ENCODE measurements at places on chromosomes 3 and 15.

DNA sequence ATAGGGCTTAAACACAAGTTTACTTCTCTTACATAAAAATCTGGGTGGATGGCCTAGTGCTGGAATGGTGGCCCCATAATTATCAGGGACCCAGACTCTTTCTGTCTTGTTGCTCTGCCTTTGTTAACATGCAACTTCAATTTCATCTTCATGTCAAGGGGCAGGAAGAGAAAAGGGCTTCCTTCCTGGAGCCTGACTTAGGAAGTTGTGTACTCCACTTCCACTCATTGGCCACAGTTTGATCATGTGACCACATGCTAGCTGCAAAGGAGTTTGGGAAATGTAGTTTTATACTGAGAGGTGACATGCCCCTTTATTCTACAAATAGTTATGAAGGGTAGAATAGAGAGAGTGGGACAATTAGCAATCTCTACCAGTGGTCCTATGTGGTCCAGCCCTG lies 39.3 kb downstream of the RHCG start:
- DNase-seq, result no peak

GRCh38 chr3:146493761-146494160 lies 24.4 kb upstream of the PLSCR2 start:
- no peak for DNase-seq

DNA sequence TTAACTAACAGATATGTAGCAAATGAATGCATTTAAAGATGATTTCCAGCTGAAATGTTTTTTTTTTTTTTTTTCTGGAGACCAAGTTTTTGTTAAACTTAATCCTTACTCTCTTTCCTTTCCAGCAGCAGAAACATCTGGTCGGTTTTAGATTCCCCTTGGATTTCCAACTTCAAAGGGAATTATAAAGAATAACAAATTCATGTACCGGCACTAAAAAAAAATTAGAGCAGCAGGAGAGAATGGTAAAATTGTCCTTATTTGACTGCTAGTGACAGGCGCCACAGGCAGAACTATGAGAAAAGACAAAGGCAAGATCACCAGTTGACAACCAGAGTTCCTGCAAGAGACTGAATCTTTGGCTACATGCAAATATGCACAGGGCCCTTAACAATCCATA lies 393.3 kb downstream of the TIGIT start:
- no peak for DNase-seq

DNA sequence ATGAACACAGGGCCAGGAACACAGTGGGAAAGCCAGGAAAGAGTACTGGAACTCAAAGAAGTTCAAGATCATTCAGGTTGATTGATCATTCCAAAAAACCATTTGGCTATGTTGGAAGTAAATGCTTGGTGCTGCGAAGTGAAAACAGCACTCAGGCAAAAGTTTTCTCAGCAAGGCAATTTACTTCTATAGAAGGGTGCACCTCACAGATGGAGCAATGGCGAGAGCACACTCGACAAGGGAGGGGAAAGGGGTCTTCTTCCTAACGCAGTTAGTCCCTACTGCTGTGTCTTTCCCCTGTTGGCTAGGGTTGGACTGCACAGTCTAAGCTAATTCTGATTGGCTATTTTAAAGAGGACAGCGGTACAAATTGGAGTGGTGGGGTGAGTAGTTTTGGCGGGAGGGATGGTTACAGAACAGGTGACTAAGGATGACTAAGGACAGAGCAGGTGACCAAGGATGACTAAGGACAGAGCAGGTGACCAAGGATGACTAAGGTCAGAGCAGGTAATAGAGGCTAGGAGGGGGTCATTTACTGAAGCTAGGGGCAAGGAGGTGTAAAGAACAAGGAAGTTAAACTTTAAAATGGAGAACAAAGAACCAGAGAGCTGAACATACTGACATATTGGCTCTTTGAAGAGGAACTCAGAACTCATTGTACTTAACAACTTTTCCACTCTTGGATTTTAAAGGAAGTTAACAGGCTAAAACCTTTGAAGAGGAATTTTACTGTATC lies 43.3 kb downstream of the HOMER2 start:
- DNase-seq, result no peak

GRCh38 chr15:42707068-42707467 lies 29.9 kb downstream of the CDAN1 start:
- no peak for DNase-seq

- DNase-seq, result peak; percentile 87
Measured at GRCh38 chr15:99450896-99451358, 114.9 kb upstream of the MEF2A start.

DNA sequence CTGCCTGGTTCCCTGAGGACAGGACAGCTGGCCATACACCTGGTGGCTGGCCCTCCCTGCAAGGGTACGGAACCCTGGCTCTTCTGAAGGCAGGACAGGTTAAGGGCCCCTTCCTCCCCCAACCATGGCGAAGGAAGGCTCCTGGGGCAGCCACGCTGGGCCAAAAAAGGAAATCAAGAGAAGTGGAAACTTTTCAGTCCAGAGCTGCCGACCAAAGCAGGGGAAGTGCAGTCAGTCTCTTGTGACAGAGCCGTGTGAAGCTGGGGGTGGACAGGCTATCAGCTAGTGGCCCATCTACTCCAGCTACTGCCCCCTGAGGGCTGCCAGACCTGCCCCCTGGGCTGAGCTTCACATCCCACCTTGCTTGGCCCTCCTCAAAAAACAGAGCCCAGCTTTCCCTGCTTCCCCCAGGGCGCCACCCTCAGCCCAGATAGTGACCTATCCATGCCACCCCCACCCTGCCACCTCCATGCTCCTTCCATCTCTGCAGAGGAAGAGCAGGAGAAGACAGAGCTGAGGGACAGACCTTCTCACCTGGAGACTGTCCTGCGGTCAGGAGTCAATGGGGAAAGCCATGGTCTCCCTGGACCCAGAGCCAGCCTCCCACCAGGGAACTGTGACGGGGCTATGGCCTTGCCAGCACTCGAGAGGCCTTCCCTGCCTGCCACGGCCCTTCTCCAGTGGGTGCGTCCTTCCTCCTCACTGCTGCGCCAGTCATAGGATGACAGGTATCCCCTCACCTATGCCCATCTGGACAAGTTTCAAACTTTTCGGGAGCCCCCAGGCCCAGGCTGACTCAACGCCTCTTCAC lies 4.6 kb downstream of the SEMA7A start:
- DNase-seq, result no peak

DNA sequence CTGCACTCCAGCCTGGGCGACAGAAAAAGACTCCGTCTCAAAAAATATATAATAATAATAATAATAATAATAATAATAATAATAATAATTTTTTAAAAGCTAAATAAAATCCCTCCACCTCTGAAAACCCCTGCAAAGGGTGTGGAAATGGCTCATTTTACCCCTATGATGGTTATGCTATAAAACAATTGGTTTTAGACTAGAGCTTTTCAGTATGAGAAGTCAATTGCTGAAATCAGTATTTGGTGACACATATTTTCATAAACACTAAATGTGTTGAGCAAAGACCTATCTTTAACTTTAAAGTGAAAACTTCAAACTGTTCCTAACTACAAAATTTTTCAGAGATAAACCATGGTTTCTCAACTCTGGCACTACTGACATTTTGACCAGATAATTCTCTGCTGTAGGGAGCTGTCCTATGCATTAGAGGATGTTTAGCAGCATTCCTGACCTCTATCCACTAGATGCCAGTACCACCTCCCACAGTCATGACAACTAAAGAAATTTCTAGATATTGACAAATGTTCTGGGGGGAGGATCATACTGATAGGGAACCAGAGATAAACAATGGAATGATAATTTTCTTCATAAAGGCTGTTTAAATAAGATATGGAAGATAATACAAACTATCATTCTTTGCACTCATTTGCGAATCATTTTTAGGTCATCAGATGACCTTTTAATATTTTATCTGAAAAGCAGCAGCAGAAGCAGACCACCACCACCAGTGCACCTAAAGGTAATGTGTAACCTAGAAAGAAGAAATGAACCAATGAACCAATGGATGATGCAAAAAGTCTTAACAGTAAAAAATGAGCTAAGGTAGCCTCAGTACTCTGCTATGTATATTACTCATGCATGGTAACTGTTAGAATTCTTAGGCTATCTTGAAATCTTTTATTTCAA lies 13.8 kb downstream of the PTPN9 start:
- no peak for DNase-seq

DNA sequence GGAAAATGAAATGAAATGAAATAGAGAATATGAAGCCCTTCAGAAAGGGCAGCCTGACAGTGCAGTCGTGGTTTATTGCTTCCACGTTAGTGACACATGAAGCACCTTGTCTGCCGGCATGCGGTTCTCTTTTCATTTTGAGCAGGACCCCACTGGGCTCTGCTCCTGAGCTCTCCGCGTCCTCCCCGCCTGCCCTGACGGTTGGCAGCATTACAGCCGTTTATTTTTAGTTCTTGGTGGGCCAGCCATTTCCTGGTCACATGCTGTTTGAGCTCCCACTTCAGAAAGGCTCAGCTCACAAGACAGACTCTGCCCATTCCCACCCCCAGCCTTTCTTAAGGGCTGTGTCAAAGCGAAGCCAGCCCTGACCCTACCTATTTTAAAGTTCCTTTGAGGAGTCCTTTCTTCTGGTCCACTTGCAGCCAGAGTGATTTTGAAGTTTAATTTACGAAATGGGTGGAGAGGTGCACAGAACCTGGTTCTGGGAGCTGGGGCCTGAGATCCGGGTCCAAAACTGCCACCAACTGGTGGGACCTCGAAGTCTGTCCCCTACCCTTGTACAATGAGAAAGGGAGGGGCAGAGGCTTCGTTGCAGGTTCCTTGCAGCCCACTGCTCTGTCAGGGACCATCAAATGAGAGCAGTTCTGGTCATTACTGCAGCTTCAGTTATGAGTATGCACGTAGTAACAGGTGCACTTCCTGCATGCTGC lies 60.1 kb downstream of the MGLL start:
- DNase-seq, result no peak

GRCh38 chr3:133573054-133573628 lies 345 bp upstream of the CDV3 start:
- DNase-seq, result peak; percentile 100

DNA sequence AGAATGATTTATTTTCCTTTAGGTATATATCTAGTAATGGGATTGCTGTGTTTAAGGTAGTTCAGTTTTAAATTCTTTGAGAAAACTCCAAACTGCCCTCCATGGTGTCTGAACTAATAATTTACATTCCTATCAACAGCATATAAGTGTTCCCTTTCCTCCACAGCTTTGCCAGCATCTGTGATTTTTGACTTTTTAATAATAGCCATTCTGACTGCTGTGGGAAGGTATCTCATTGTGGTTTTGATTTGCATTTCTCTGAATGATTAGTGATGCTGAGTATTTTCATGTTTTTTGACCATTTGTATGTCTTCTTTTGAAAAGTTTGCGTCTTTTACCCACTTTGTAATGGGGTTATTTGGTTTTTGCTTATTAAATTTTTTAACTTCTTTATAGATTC lies 571.6 kb upstream of the CCDC54 start:
- no peak for DNase-seq

- DNase-seq, result peak; percentile 71
Measured at GRCh38 chr3:13655061-13655913, 106.4 kb downstream of the FBLN2 start.

DNA sequence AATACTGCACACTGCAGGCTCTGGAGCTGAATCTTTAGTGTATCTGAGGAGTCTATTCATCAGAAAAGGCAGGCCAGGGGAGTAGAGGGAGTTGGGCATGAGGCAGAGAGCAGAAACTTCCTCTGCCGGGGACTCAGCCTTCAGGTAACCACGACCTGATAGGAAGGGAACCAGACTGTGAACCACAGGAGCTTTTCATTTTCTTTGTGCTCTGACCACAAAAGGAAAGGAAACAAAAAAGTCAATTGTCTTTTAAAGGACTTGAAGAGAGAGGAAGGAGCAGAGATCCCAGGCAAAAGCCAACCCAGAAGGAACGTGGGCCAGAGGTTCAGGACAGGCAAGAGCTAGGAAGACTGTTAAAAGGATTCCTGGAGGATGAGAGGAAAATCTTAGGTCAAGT lies 573.3 kb downstream of the EPHB1 start:
- no peak for DNase-seq

GRCh38 chr3:138861798-138862197 lies 27.1 kb upstream of the PIK3CB start:
- no peak for DNase-seq

DNA sequence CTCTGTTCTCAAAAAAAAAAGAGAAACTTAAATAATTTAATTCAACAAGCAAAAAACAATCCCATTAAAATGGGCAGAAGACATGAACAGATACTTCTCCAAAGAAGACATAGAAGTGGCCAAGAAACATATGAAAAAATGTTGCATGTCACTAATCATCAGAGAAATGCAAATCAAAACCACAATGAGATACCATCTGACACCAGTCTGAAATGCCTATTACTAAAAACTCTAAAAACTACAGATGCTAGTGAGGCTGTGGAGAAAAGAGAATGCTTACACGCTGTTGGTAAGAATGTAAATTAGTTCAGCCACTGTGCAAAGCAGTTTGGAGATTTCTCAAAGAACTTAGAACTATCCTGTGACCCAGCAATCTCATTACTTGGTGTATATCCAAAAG lies 382.9 kb downstream of the OTOL1 start:
- no peak for DNase-seq

- no peak for DNase-seq
Measured at GRCh38 chr3:97658668-97659285, 105.8 kb upstream of the ARL6 start.

DNA sequence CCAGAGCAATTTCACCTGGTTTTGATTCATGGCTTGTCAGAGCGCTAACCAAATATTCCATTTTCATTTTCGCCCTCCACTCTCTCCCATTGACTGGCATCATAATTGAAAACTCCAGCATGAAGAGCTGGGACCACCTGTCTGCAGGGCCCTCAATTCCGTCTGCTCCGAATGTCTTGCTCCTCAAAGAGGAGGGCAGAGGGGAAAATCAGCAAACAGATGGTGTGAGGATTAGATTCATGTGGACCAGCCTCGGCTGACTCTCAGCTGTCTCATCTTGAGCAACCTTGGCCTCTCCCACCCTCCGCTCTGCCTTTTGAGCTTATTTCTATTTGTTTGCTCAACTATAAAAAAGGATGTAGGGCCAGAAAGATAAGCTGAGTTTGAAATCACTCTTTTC lies 512.2 kb upstream of the PPP2R3A start:
- DNase-seq, result no peak

GRCh38 chr3:171393032-171393744 lies 67.0 kb downstream of the TNIK start:
- no peak for DNase-seq

DNA sequence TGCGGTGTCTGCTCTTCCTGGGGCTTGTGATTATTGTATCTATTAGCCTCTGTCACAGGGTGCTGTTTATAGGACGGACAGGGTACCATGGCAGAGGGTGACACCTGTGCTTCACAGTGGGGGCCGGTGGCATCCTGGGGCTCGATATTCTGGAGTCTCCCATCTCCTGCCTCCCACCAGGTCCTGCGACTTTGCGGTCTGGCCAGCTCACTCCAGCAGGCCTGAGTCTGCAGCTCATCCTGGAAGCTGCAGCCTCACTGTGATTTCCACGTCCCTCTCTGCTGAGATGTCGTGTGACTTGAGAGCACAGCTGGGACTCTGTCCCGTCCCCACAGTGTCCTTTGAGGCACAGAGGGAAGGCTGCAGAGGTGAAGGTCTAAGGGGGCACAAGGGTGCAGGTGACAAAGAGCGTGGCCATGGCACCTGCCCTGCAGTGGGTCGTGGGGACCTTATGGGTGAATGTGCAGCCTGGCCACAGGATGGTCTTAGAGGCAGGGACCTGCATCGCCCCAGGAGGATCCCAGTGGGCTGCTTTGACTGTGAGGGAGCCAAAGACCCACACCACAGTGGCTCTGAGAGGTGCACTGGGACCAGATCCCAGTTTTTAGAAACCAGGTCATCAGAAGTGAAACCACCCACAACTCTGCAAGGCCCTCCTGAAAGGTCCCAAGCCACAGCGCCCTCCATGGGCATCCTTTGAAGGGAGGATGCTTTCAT lies 172.8 kb downstream of the KLF13 start:
- DNase-seq, result no peak

All from Right ventricle myocardium superior (tissue), 1 donor.